ENCODE measurements at places on chromosomes 5 and 9.

DNA sequence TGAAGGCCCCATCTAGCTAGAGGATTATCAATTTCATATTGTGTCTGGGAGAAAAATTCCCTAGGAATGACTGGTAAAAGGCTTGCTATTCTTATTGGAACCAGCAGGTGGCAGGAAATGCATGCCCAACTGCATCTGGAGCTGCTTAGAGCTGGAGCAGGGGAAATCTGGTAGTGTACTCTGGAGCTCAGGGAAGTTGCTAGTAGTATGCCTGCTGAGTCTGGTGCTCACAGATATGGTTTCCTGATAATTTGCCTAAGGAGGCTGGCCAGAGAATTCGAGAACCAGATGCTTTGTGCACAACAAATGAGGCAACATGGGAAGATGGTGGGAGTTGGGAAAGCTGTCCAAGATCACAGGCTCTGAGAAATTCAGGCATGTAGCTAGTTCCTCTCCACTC is 53.7 kb downstream of the G3BP1 start:
- DNase-seq: no peak

- no peak for DNase-seq
Measured at GRCh38 chr9:109593612-109594011, 95.5 kb upstream of the PTPN3 start.

GRCh38 chr9:26786564-26786963 is 106.0 kb downstream of the CAAP1 start:
- DNase-seq: no peak

DNA sequence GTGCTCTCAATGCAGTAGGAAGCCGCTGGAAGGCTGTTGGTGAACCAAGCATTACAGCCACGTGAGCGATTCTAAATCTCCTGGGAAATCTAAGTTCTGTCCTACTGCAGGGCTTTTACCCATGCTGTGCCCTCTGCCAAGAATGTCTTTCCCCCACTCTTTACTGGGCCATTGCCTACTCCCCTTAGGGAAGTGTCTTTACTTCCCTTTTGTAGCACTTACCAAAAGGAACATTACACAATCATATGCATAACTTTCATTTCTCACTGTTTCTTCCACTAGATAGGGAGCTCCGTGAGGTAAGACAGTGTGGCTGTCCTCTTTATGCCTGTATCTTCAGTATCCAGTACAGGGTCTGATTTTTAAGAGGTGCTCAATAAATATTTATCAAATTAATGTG is 241.7 kb upstream of the NR4A3 start:
- no peak for DNase-seq

DNA sequence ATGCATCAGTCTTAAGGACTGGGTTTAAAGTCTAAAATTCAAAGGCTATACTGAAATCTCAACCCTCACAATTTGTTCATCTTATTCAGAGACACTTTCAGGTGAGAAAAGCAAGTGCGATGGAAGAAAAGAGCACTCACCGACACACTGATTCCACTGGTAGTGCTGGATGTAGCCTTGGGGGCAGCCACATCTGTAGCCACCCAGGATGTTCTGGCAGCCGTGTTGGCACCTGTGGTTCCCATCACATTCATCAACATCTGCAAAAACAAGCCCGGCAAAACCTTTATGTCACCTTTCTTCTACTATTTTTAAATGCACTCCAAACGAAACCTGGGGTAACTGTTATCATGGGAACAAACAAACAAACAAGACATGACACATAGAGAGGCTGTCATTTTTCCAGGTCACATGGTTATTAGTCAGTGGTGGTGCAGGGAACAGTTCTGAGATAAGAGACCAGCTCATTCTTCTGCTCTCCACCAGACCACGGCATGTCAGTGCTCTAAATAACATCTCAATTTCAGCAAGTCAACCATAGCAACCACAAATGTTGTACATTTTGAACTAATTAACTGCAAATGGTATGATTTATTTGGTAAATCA is 188.4 kb downstream of the SLC12A2 start:
- DNase-seq: no peak

- no peak for DNase-seq
Measured at GRCh38 chr9:18941060-18941740, 91.8 kb downstream of the SAXO1 start.
